ENCODE measurements at places on chromosomes 12 and 14. TPM values are rescaled to one million over a fixed set of nuclear protein-coding genes. Genes with fewer than 3 reads are reported as not detected.

The SPIC gene
- total RNA-seq: not detected

The LRRC10 gene
- not detected for total RNA-seq

The C14orf132 gene
- total RNA-seq: 2.8 TPM

The CCDC197 gene
- not detected for total RNA-seq

The FGF23 gene
- not detected for total RNA-seq

The NDRG2 gene
- 29.8 TPM for total RNA-seq

The ANKRD9 gene
- total RNA-seq: 17.6 TPM

The ANKRD13A gene
- total RNA-seq: 87.5 TPM

The RTN1 gene
- total RNA-seq: 0.60 TPM

The DPPA3 gene
- total RNA-seq: not detected

The TMEM179 gene
- total RNA-seq: not detected

The RASSF9 gene
- total RNA-seq: not detected

The ANKS1B gene
- total RNA-seq: 1.2 TPM

The RASSF8 gene
- total RNA-seq: 0.05 TPM

The C12orf60 gene
- not detected for total RNA-seq
